C1 segment of cervical spinal cord (tissue), 14 donors: ENCODE measurements at places on chromosomes 4 and X.

DNA sequence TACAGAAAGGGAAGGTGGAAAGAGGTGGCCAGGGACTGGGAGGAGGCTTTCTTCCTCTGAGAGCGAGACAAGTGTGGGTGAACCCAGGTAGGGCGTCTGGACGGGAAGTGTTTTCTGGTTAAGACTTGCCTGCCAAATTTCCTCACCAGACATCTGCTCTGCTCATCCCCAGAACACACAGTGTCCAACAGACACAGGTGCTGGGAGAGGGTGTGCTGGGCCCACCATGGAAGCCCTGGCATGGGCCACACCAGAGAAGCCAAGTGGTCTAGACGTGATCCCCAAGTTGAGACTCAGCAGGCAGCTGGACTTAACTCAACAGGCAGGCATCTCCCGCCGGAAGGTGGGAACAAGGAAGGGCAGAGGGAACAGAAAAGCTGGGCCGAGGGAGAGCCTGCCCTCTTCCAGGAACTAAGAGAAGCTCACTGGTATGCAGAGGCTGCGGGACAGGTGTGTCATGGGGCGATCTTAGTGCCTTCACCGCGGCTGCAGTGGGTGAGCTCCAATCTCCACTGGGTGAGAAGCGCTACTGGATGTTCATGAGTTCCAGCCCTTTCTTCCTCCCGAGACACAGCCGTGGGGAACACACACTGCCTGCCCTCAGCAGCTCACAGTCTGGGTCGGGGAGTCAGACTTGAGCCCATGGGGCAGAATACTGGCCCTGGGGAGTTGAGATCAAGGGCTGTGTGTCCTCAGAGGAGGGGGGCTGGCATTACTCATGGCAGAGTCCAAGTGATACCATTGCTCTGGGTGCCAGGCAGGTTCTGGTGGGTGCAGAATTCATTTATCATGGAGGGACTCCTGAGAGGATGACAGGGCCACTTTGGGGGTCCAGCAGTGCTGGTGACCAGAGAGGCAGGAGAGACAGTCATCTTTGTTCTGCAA, 110.2 kb downstream of the CPZ start:
- DNase-seq, result no peak

GRCh38 chrX:18449236-18449635, 23.8 kb downstream of the CDKL5 start:
- DNase-seq, result no peak

DNA sequence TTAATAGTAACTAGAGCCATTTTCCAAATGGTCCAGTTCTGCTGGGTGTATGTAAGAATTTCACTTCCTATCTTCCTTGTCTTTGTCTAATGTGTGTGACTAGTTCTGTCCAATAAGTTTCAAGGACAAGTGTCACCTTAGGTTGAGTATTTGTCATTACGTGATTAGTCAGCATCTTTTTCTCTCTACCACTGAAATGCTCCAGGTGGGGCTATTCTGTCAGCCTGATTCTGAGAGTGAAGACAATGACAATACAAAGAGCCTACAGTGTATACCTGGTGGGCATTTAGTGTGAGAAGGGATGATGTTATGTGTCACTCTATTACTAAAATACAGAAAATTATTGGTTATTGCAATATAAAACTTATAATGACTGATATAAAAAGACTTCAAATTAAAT, 876.3 kb downstream of the C4orf33 start:
- DNase-seq, result no peak

GRCh38 chrX:104913348-104913747, 307.1 kb downstream of the TEX13A start:
- DNase-seq, result no peak

DNA sequence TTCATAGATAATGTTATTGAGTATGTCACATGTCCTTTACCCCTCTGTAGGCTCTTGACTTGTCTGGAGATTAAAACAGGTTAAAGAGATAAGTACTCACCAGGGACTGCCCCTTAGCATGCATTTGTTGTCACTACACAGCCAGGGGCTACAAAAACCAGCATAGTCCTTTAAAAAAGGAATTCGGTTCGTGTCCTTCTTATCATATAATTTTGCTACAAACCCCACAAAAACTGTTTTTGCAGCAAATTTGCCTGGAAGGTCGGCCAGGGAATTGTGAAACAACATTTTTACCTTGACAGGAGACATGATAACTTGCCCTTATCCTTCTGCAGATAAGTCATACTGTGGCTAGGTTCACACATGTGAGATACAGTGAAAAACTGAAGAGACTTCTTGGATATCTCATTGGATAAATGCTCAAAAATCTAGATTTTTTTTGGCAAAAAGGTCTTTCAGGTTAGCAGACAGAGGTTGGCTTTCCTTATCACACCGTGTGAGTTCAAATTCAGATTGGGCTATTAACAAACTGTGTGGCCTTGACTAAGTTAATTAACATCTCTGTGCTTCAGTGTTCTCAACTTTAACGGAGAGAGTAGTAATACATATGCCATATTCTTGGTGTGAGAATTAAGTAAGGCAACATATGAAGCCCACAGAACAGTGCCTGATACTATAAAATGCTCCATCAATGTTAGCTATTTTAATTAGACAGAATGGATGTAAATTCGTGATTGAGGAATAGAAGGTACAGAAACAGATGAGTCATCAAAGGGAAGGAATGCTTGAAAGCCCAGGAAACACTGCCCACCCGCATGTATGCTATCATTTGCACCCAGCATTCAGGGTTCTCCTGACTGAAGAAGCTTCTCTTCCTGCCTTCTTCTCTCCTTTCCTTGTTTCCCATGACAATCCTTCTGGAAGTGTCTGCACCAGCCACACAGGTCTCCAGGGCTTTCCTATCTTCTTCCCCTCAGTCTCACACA, 30.0 kb downstream of the FAM9C start:
- no peak for DNase-seq

- no peak for DNase-seq
Measured at GRCh38 chrX:138929926-138930582, 218.5 kb upstream of the FGF13 start.

- DNase-seq, result no peak
Measured at GRCh38 chr4:84028340-84028739, 470.8 kb downstream of the NKX6-1 start.

DNA sequence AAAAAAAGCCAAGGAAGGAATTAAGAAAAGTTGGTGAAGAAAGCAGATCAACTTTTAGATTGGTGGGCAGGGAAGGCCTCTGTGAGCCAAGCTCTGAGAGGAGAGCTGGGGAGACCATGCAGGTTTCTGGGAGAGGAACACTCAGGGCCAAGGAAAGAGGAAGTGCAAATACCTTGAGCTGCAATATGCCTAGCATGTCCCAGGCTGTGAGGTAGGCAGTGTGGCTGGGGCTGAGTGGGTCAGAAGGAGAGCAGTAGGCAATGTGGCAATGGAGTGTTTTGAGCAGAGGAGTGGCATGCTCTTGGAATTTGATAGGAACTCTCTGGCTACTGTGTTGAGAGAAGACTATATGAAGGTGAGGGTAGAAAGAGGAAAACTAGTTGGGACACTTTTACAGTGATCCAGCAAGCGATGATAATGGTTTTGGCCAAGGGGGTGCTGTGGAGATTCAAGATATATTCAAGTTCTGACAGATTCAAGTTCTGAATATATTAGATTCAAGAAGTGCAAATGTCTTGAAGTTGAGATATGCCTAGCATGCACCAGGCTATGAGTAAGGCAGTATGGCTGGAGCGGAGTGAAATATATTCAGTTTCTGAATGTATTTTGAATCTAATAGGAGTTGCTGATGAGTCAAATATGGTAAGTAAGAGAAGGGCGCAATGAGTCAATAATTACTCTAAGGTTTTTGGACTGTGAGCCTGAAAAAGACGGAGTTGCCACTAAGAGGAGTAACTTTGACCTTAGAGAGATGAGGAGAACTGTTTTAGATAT, 172.5 kb downstream of the CAMK2D start:
- DNase-seq, result no peak
